ENCODE measurements at places on chromosomes 5 and 9. TPM values are rescaled to one million over a fixed set of nuclear protein-coding genes. Genes with fewer than 3 reads are reported as not detected.
A peak's percentile ranks its signal among the peaks of the same experiment; 100 is the strongest.

DNA sequence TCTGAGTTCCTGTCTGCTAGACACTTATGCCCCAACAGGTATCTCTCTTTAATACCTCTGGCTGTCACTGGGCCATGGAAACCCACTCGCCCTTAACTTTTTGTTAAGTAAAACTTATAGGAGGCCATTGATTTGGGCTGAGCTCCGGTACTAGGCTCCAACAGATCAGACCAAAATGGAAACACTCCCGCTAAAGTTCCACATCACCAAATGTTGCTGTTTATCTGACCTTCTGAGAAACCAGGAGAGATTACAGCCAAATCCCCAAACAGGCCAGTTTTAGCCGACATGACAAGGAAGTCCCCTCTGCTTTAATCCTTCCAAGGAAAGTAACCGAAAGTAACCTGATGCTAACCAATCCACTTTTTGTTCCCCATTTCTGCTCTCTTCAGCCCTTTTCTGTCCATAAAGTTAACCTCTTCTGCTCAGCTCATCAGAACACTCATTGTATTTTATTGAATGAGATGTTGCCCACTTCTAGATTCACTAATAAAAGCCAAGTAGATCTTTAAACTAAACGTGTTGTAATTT lies 115.2 kb upstream of the LHFPL2 start:
- no peak for DNase-seq

DNA sequence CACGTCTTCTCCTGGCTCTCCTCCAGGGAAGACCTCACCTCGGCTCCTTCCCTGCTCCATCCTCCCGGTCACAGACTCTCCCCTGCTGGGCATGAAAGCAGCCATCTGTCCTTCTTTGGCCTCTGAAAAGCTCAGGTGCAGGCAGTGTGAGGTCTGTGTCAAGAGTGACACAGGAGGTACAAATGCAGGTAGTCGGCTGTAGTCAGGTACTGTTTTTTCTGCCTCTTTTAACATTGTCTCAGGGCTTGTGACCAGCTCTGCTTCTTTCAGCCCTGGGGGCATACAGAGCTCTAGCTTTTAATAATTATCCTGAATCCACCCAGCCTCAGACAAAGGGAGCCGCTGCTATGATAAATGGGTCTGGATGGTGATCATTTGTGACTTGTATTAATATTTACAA lies 46.4 kb downstream of the C5orf15 start:
- DNase-seq, result no peak

DNA sequence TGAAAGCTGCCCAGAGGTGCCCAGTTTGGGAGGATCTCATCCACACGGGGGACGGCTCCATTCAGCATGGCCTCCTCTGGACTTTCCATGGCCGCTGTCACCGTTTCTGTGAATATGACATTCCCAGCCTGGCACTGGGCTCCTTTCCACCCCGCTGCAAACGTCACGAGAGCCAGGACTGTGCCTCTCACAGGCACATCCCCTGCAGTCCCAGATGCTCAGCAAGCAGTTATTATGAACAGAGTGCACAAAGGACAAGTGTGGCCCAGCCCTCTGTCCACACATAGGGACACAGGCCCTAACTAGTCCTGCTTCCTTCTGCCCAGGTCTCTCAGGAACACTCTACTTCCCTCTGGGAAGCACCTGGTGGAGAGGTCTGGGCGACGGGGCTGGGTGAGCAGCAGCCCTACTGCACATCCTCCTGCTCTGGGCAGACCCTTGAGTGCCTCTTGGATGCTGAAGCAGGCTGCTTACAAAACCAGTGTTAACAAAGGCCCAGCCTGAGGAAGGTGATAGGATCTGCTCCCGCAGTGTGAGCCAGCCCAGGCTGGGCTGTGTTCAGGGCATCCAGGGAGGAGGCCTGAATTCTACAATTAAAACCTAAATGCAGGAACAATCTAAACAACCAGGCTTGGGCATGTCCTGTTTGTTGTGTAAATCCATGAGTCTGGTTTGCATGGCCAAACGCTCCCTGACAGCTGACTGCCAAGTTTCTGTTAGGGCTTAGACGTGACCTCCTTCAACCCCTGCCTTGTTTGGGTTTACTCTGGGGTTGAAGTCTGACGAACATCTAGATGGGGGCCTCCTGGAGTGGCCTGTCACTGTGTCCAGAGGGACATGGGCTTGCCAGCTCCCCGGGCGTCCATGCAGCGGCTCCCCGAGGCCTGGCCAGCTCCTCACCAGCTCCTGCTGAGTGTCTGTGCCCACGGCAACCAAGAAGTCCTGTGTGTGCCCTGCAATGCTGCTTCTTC lies 269.8 kb downstream of the GADD45G start:
- no peak for DNase-seq

DNA sequence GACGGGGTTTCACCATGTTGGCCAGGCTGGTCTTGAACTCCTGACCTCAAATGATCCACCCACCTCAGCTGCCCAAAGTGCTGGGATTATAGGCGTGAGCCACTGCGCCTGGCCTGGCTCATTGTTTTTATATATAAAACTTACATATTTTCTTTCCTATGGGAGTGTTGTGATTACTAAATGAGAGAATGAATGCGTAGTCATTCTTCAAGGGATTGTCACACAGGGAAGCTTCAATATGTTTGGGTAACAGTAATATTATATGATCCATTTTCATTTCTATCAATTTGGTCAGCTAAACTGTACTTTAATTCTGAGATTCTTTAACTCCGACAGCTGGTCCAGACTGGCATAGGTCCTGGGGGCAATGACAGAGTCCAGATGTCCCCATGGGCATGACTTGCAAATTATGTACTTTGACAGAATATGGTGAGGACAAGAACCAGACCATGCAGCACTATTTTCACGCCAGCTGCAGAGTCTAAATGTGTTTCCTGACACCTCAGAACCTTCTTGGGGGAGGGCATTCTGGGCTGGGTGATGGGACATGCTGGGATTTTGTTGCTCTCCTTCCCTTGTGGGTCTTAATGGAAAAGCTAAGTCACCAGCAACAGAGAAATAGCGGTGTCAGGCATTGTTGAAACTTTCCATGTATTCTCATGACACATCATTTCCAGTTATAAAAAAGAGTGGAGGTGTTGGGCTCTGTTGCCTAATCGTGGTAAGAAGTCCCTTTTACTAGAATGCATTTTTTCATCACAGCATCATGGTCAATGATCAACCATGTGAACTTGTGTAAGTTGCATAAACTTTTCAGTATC lies 40.9 kb upstream of the TNC start:
- DNase-seq, result peak; percentile 39

DNA sequence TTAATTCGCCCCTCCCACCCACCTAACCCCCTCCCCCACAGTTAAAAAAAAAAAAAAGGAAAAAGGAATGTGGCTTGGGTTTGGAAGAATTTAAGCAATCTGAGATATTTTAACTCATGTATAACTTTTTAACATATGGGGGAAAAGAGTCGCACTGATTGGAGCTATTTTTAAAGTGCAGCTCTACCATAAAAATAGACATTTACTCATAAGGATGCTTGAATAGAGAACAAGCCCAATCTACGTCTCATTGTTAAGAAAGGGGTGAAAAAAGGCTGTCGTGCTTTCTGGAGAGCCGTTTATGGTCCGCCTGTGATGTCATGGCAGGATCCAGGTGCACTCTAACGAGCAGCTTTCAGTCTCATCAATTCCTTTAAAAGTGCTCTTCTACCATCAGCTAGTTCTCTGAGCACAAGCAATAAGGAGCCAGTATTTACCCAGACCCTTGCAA lies 142.4 kb downstream of the ELAVL2 start:
- peak; percentile 3 for DNase-seq

DNA sequence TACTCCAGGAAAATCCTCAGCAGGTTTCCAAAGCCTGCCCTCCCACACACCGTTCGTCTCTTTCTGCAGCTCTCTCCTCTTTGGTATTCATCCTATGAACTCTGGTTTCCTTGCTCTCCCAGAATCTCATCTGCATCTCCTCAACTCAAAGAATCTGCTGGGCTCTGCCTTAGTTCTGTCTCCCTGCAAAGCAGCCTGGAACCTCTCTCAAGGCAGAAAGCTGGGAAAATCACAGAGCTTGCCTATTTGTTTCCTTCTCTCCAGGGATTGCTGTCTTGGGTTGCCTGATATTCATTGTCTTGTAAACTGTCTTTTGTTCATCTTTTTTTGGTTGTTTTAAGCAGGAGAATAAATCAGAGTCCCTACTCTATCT lies 5.3 kb upstream of the ERAP2 start:
- DNase-seq, result no peak

- no peak for DNase-seq
Measured at GRCh38 chr5:66621736-66622135, 25.5 kb downstream of the MAST4 start.

DNA sequence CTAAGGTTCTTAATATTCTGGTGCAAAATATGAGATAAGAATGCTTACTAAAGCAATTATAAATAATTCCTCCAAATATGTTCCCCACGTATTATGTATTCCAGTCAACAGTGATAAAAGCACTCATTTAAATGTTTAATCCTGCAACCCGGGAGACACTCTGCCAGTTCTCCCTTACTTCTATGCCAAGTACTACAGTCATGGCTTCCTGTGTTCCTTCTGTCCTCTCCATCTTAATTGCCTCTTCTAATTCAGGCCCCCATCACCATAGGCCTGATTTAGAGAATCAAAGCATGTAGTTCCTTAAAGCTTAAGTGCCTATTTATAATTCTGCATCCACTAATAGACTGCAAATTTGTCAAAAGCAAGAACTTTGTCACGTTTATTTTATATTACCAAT lies 474.8 kb downstream of the SEMA5A start:
- no peak for DNase-seq

- DNase-seq, result no peak
Measured at GRCh38 chr5:52269859-52270258, 517.9 kb upstream of the ITGA1 start.

GRCh38 chr5:45162974-45163373 lies 354.2 kb downstream of the MRPS30 start:
- no peak for DNase-seq

- DNase-seq, result no peak
Measured at GRCh38 chr9:75105841-75106240, 17.5 kb downstream of the OSTF1 start.

- peak; percentile 41 for DNase-seq
Measured at GRCh38 chr5:5014586-5015235, 125.4 kb upstream of the ADAMTS16 start.

GRCh38 chr5:76807296-76807695 lies 11.5 kb upstream of the F2RL1 start:
- peak; percentile 46 for DNase-seq

DNA sequence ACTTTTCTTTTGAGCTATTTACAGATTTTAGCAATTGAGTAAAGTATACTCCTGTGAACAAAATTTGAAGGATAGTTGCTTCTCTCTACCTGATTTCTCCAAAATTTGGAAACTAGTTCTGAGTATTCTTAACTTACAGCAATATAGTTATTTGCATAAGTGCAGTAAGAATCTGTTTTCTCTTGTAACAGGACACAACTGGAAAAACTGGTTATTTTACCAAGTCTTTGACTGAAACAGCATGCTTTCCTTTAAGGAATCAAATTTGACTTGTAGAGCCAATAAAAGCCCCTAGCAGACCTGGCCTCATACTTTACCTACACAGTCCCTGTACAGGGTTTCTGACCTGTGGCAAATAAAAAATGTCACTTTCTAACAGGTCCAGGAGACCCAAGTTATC lies 301.9 kb upstream of the POU5F2 start:
- DNase-seq, result no peak

- peak; percentile 68 for DNase-seq
Measured at GRCh38 chr5:177446200-177447065, at the start of gene PRR7. Gene PRR7, plus strand, starts transcription at chr5:177446814. Its CDS starts 8,254 bp downstream, at chr5:177455068.

DNA sequence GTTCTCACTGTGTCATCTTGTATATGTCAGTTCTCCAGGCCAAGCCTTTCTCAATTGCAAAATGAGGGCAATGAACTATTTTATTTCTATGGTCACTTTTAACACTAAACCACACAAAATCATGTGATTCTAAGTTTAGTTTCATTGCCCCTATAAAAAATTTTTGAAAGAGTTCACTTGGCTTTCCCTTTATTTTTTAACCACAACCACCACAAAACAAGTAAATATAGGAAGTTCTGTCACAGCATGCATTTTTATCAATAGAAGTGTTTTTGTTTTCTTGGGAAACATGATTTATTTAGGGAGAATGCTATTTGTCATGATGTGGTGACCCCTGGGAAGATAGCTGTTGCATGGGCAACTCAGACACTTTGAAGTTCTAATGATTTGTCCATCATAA lies 169.1 kb downstream of the CSNK1G3 start:
- peak; percentile 68 for DNase-seq

DNA sequence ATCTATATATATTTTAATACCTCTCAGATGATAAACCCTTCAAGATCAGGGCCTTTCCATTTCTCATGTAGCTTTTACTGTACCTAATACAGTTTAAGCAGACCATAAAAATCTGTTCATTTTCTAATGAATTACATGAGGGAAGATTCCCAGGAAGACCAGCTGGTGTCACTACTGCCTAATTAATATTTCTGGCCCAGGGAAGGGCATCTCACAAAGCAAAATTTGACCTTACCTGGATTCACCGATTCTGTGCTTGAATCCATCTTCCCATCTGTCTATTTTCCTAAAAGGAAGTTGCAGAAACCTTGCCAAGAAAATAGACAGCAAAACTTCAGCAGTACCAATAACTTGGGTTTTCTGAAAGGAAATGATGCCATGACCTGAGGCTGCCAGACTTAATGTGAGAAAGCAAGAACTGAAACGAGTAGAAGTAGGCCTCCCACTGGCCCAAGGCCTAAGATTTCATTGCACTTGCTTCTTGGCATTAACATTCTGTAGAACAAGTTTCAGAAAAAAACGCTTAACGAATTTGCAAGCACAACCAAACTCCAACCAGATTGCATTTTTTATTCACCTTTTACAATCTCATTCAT lies 83.0 kb upstream of the GLIS3 start:
- peak; percentile 5 for DNase-seq

DNA sequence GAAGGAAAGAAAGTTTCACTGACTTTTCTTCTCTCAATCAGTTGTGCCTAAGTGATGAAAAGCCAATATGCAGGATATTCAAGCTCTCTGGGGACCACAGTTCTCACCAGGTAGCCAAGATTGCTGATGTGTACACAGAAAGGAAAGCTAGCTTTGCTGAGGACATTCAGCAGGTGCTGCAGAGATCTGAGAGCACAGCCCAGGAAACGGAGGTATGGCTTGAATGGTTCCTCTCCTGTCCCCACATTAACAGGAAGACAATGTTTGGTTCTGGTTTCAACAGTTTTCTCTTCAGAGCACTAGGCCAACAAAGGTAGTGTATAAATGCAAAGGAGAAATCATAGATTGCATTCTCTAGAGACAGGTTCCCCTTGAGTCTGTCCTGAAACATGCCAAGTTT lies 69.6 kb downstream of the PTPDC1 start:
- DNase-seq, result no peak

The DENND4C gene
- total RNA-seq, result 16.5 TPM

The CCNJL gene
- 6.6 TPM for total RNA-seq

The ATP6V1G1 gene
- total RNA-seq, result 172 TPM

The DAPK1 gene
- 10.5 TPM for total RNA-seq

The CER1 gene
- total RNA-seq, result not detected

The SYNPO gene
- total RNA-seq, result 4.3 TPM

The PTGES gene
- total RNA-seq, result 14.2 TPM

The OR1L4 gene
- not detected for total RNA-seq

The FOXI1 gene
- not detected for total RNA-seq

The RNF180 gene
- 6.3 TPM for total RNA-seq

The NR4A3 gene
- total RNA-seq, result 0.06 TPM
